CD4-positive, alpha-beta T cell treated with Interferon gamma for 1 hour (primary cell): ENCODE measurements at places on chromosomes 7 and 10.
A peak's percentile ranks its signal among the peaks of the same experiment; 100 is the strongest.

GRCh38 chr7:133398506-133398905 lies 145.6 kb downstream of the EXOC4 start:
- DNase-seq, result no peak

GRCh38 chr10:132593389-132593788 lies 55.8 kb downstream of the INPP5A start:
- peak; percentile 34 for DNase-seq

- no peak for DNase-seq
Observed at GRCh38 chr7:116511552-116512519, 12.3 kb downstream of the CAV2 start.

GRCh38 chr10:119613741-119614140 lies 17.0 kb upstream of the TIAL1 start:
- no peak for DNase-seq

- no peak for DNase-seq
Observed at GRCh38 chr10:24554036-24554435, 169.7 kb downstream of the ARHGAP21 start.

- no peak for DNase-seq
Observed at GRCh38 chr10:57014758-57015157, 653.7 kb upstream of the ZWINT start.

- DNase-seq, result no peak
Observed at GRCh38 chr7:131944556-131945069, 388.2 kb upstream of the PODXL start.

- peak; percentile 35 for DNase-seq
Observed at GRCh38 chr7:94620703-94621118, 35.2 kb downstream of the SGCE start.

- DNase-seq, result no peak
Observed at GRCh38 chr7:128172151-128172550, 68.9 kb upstream of the LEP start.

GRCh38 chr7:55046582-55047342 lies 27.9 kb downstream of the EGFR start:
- no peak for DNase-seq

DNA sequence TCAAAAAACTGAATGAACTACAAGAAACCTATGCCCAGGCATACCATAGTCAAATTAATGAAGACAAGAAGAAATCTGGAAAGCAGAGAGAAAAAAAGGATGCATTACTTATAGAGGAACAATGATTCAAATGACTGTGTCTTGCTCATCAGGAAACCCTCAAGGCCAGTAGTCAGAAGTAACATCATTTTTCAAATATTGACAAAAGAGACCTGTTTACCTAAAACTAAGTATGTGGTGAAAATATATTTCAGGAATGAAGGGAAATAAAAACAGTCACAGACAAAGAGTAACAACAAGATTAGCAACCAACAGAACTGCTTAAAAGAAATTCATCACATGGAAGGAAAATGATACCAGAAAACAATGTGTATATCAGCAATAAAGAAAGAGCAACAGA lies 128.4 kb downstream of the ALOX5 start:
- no peak for DNase-seq

DNA sequence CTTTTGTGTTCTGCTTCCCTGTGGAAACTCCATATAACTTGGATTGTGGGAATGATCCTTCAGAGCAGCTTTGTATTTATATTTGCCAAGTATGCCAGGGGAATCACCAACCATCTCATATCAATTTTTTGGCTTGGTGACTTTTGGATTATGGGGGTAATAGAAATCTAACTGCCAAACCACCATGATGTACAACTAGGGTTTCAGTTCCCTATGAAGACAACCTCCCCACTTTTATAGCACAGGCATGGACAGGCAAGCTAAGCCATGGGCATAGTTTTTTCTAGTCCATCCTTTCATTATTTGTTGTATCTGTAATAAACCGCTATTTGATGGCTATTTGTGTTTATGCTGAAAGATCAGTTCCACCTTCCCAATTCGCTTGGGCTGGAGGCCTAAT lies 17.7 kb downstream of the NPY start:
- DNase-seq, result no peak

DNA sequence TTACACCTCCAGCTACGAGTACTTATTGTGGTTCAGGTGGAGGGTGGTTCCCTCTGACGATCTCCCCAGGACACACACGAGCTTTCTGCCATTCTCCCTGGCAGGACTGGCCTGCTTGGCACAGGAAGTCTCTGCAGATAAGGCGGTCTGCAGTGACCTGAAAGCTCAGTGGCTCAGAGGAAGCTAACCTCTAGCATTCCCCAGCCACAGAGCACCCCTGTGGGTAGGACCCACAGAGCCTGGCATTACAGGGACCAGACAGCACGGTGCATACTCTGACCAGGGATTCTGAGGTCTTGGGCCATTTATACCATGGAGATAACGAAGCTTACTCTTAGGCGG lies 1.9 kb upstream of the GPR146 start:
- no peak for DNase-seq

- no peak for DNase-seq
Observed at GRCh38 chr7:92695308-92696261, 105.4 kb upstream of the FAM133B start.

- DNase-seq, result no peak
Observed at GRCh38 chr10:100993986-100994708, 5.5 kb upstream of the LZTS2 start.

- no peak for DNase-seq
Observed at GRCh38 chr10:61701706-61702105, 39.0 kb downstream of the CABCOCO1 start.

GRCh38 chr7:123537026-123537642 lies 2.7 kb upstream of the IQUB start:
- no peak for DNase-seq

- no peak for DNase-seq
Observed at GRCh38 chr7:74199551-74200355, 10.1 kb upstream of the LAT2 start.

DNA sequence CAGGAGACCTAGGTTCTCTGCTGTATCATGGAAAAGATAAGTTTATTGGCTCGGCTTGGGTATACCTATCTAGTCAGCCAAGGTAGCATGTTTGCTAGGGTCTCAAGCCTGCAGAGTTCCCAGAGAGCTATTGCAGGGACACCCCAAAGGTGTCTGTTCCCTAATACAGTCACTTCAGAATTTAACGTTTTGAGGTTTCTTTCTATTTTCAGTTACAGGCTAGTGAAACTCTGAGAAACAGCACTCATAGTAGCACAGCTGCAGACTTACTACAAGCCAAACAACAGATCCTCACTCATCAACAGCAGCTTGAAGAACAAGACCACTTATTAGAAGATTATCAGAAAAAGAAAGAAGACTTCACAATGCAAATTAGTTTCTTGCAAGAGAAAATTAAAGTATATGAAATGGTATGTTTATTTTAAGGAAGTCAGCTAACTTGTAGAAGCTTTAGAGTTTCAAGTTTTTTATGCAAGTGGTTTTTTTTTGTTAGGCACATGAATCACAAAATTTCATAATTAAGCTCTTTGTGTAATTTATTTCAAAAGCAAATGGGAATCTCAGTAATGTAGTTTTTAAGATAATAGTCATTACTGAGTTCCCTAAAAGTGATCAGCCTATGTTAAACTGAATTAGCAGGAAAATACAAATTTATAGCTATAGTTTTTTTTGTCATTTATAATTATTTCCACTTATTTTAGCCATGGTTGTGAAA lies 54.9 kb downstream of the AKAP9 start:
- no peak for DNase-seq

DNA sequence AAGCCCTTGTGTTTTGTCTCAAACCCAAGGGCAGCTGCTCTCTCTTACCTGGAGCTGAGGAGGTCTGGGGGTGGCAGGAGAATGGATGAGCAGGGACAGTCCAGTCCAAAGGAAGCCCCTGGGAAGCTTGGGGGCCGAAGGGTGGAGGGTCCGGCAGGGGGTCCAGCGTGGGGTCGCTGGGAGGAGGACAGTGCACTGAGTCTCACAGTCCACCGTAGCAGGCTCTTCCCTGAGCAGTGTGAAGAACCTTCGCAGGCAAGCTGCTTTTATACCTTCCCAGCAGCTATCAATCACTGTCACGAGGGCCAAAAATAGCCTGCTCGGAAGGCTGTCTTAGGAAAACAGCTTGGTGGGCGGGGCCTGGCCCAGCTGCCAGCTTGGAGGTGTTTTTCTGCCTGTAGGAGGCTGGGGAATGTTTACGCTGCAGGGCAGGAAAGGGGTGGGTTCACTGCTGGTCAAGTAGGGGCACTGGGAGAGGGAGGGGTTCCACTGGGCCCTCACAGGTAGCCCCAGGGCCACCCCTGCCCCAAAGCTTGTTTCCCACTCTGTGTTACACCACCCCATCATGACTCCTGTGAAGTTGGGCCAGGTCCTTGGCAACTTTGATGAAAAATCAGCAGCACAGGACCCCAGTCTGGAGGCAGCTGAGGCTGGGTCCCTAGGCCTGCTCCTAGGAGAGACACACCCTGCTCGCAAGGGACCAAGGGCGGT lies at the start of gene DEPP1:
Gene DEPP1 (minus strand): TSS at position 240 of the 711 bp plus-strand sequence. CDS start 779 bp downstream, outside the sequence.
- no peak for DNase-seq

DNA sequence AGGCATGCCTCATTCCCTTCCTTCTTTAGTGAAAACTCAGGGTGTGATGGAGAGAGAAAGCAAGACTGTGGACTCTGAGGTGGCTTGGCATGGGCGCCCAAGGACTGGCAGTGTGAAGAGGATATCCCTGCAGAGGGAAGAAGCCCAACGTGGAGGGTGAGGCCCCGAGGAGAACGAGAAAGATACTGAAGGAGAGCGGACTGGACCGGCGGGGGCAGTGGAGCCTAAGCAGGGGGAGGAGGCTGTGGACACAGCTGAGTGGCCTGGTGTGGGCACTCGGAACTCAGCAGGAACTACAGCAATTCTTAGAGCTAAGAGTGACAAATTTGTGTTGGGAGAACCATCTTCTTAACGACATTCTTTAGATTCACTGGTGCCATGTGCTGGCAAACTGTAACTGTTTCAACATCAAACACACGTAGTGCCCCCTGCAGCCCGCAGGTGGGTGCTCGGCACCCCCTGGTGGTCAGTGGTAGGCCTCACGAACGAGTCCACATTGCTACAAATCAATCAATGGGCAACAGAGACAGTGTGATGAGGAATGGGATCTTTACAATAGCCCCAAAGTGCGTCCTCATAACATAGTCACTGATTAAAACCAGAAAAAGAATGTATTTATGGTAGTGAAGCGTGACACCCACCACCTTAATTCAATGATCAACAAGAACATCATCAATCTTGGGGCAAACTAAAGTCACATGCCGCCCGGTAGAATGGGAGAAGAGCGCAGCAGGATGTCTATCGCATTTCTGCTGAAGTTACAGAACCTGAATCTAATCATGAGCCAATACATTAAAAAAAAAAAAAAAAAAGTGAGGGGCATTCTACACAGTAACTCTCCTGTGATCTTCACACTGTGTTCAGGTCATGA lies 2.0 kb upstream of the SFTPA1 start:
- no peak for DNase-seq

GRCh38 chr7:90749774-90750173 lies 153.7 kb downstream of the CDK14 start:
- DNase-seq, result no peak

DNA sequence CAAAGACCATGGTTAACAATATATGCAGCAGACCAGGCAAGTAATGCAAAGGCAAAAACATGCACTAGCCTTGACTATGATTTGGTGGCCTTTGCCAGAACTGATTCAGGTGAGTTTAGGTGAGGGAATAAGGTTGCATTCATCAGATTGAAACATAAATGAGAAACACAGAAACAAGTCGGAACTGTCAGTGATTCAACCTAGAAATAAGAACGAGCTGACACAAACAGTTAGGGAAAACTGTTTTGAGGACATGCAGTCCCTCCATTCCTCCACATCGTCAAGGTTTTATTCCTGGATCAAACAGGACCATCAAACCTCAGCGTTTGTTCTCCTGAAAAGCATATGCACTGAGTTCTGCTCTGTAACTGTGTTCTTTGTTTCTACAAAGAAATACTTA lies 1.8 kb downstream of the ZNF248 start:
- no peak for DNase-seq

DNA sequence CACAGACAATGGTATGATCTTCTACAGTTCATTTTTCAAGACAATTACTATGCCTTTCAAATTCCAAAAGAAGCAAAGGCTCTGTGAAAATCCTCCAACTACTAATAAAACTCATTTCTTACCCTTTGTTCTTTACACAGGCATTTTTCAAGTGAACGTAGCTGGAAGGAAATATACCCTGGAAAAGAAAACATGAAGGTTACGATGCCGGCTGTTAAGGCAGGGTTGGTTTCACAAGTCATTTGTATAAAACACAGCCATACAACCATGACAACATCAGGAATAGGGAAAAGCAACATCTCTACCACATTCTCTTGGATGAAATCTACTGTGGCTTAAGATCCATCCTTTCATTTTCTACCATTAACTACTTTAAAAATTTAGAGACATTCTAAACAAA lies 207.9 kb downstream of the DOCK4 start:
- DNase-seq, result no peak
